ENCODE measurements at places on chromosomes 2 and 18.

DNA sequence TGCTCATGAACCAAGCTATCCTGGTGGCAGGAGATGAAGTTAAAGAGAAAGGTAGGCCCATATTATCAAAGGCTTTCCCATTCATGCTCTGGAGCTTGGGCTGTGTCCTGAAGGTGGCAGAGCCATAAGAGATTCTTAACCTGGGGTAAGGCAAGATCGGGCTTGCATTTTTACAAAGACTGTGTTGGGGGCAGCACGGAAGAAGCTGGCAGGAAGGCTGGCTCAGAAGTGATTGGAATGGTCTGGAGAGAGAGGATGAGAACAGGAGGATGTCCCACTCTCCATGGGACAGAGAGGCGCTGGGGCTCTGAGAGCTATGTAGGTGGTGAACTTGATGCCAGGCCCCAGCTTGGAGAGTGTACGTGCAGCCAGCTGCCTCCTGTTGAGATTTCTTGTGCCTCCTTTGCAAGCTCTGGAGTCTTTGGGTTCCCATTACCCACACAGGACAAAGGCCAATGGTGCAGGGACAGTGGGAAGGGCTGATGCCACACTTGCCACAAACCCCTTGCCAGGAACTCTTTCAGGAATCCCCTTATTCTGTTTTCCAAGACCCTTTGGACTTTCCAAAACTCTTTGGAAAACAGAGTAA, 40.6 kb upstream of the FZD5 start:
- DNase-seq, result no peak

GRCh38 chr2:112147382-112148168, 9.4 kb downstream of the FBLN7 start:
- DNase-seq, result no peak

DNA sequence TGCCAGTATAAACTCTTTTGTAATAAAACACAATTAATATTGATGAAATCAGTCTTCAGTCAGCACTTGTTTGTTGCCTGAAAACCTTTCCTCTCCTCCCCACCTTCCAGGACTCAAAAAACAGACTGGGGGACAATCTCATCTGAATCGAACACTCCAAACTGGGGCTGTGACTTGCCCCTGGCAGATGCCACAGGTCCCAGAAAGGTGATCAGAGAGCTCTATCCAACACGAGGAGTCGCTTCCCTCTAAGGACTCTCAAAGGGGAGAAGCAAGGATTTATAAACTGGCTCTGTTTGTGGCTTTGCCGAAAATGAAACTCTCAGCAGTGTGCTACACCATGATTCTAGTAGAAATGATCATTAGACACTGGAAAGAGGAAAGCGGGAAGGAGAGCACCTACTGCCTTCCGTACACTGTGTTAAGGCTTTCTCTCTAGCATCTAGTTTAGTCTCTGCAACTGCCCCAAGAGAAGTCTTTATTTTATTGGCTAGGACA, 199.2 kb downstream of the TGIF1 start:
- no peak for DNase-seq

- no peak for DNase-seq
Measured at GRCh38 chr2:238978497-238978896, 130.6 kb downstream of the TWIST2 start.

DNA sequence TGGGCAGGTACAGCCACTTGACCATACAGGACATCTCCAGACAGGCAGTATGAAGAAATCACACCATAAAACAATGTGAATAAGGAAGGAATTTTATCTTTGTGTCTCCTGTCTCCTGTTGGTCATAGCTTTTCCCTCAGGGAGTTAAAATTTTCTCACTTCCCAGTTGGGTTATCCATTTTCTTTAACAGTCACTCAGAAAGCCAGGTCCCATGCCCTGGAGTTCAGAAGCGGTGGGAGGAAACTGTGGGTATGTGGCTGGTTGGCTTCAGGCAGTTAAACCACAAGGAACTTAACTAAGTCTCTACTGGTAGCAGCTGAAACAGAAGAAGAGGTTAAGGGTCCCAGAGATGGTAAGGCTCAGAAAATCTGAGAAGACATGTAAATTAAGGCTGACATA, 6.5 kb upstream of the SMAD2 start:
- no peak for DNase-seq

DNA sequence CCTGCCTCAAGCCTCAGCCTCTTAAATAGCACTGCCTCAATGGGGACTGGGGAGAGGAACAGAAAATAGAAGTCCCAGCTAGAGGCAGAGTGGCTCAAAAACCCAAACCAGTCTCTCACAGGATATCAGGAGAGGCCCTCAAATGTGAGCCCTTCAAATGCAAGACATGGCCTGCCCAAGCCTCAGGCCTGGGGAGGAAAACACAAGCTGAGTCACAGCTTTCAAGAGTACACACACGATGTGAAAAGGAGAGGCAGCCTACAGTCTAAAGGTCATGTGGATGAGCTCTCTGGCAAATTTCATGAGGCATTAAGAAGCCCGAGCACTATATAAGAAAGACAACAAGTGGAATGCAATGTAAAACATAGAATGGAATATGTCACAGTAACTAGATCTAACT, 316.6 kb upstream of the MEX3C start:
- no peak for DNase-seq

GRCh38 chr18:22544626-22545025, 126.9 kb upstream of the CTAGE1 start:
- no peak for DNase-seq

- no peak for DNase-seq
Measured at GRCh38 chr2:241637795-241638660, 535 bp downstream of the ATG4B start.

DNA sequence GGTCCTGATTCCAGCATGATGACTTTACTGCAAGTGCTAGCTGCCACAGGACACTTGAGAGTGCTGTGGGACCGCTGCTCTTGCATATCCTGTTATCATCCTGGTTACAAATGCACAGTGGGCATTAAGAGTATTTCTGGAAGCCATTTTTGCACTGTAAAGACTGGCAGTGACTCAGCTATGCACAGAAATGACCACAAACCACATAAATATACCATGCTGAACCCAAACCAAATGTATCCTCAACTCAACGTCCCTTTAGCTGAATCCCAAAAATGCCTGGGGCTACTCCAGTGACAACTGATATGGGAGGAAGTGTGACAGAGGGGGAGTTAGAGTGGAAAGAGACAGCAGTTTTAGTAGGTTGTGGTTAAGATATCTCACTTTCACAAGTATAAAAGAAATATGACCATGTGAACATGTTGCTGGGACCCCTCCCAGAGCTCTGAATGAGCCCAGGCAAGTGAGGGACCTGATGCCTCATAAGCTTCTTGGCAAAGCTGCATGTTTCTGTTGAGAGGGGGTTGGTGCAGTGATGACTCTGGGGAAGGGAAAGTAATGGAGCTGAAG, 37.3 kb downstream of the RHBDD1 start:
- DNase-seq, result no peak
